CD4-positive, alpha-beta T cell treated with Interferon gamma for 1 hour (primary cell): ENCODE measurements at places on chromosomes 16 and 17.

- no peak for DNase-seq
Measured at GRCh38 chr17:75819678-75820077, 24.5 kb downstream of the UNC13D start.

- no peak for DNase-seq
Measured at GRCh38 chr17:15343749-15344148, 2.4 kb upstream of the TEKT3 start.

GRCh38 chr17:51957786-51958185 lies 200.7 kb downstream of the CA10 start:
- no peak for DNase-seq

GRCh38 chr16:4523686-4524085 lies 14.9 kb downstream of the CDIP1 start:
- DNase-seq: no peak

DNA sequence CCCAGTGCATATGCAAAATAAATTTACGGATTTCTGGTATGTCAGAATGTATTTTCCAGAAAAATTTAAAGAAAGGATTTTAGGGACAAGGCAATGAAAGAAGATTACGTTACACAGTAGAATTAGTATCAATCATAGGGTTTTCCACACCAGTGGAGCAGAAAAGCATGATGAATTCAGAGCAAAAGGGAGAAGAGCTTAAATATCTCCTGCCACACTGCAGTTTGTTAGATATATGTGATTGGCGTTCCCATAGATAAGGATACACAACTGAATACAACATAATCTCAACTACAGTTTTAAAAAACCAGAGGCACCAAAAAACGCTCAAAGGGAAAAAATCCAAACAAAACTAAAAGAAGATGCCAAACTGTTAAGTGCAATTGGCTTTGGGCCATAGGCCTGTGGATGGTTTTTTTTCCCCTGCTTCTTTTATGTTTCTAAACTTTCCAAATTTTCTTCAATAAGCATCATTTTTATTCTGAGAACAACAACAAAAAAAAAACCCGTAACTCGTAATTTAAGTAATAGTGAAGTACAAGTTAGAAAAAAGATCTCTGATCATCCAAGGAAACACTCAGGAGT lies 22.3 kb downstream of the MARF1 start:
- no peak for DNase-seq

DNA sequence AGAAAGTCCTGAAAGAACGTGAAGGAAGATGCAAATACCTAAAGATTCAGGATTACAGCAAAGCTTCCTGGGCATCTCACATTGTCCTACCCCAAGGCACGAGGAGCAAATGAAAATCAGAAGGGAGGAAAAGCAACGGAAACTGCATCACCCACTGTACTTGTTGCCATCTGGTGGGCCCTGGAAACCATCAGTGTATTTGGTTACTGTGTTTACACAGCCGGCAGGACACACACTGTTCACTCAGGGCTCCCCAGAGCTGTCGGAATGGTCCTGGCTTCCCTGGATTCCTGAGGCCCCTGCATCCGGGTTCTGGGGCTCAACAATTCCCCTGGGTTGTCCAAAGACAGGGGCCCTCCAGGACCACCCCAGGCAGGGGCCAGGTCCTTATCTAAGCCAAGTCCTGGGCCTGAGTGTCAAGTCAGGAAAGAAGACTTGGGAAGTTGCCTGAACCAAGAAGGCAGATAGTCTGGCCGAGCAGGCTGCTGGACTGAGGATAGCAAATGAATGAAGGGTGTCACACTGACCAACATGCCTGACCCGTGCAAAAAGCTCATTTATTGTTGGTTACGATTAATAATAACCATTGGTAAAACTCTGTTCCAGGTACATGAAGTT lies 52.8 kb downstream of the SOX9 start:
- DNase-seq: no peak

DNA sequence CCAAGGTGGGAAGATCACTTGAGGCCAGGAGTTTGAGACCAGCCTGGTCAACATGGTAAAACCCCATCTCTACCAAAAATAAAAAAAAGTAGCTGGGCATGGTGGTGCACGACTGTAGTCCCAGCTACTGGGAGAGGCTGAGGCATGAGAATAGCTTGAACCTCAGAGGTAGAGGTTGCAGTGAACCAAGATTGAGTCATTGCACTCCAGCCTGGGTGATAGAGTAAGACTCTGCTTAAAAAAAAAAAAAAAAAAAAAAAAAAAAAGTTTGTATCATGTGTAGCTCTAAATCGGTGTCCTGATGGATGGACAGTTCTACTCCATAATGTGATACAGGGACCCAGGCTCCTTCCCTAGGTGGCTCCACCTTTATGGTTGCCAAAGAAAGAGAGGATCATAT lies 497.1 kb upstream of the RBFOX1 start:
- DNase-seq: no peak

DNA sequence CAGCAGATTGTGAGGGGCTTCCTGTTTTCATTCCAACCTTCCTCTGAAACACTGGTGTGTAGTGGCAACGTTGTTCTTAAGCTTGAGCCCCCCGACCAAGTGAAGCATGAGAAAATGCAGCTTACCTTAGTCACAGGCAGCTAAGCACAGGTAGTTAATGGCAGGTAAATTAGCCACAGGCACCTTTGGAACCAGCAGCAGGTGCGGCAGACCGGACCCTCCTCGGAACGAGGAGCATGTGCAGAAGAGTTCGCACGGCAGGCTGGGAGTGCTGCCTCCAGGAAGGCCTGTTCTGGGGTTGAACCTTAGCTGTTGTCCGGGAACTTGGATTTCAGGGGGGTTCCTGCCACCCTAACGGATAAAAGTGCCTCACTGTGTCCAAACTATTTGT lies 7.2 kb upstream of the IRF8 start:
- DNase-seq: no peak

DNA sequence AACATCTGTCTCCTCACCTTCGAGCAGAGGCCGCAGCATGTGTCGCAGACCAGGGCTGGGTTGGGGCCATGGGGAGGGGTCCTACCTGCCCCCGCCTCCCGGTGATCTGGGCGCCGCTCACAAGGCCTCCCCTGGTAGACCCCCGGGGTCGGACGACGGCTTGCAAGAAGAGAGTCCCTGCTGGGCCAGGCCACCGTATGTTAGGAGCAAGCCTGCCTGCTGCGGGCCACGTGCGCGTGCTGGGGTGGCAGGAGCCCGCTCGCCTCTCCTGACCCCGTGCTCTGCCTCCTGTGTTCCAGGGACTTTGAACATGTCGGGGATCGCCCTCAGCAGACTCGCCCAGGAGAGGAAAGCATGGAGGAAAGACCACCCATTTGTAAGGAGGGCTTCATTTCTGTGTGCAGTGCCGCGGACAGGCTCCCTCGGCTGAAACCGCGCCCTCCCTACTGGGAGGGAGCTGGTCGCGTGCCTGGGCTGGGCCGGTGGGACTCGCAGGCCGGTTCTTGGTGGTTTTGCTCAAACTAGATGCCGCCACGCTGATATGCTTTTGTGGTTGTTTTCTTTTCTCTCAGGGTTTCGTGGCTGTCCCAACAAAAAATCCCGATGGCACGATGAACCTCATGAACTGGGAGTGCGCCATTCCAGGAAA lies 4.4 kb downstream of the UBE2I start:
- DNase-seq: no peak

GRCh38 chr17:57823469-57824401 lies 26.1 kb downstream of the MRPS23 start:
- DNase-seq: no peak

DNA sequence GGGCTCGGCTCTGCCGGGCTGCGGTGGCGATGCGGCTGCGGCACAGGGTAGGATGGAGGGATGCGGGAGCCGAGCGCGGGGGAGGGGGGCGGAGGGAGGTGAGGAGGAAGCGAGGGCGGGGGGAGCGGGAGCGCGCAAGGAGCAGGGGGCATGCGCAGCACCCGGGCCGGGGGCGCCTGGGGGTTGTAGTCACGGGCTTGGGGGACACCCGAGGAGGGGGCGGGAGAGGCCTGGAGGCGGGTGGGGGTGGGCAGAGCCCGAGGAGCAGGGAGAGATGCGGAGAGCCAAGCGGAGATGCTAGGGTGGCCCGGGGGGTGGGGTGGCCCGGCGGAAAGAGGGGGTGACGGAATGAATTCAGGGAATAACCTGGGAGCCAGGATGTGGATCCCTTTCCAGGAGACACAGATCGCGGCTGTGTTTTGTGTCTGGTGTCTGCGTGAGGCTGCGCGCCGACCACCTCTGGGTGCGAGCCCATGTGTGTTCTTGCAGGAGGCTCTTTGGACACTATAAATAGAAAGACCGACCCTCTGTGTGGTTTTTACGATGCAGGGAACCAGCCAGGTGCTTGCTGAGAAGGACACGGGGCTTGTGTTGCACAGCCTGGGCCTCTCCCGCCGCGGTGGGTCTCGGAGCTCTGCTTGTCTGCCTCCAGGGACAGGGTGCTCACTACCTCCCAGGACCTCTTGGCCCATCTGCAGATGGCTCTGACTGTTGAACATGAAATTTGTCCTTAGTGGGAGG lies at the start of gene STX1B:
STX1B (minus strand) TSS at position 54 of the 741 bp plus-strand sequence. CDS start 242 bp downstream, outside the sequence.
- peak; percentile 58 for DNase-seq
